ENCODE measurements at places on chromosomes 4 and X. TPM values are rescaled to one million over a fixed set of nuclear protein-coding genes. Genes with fewer than 3 reads are reported as not detected.
A peak's percentile ranks its signal among the peaks of the same experiment; 100 is the strongest.

DNA sequence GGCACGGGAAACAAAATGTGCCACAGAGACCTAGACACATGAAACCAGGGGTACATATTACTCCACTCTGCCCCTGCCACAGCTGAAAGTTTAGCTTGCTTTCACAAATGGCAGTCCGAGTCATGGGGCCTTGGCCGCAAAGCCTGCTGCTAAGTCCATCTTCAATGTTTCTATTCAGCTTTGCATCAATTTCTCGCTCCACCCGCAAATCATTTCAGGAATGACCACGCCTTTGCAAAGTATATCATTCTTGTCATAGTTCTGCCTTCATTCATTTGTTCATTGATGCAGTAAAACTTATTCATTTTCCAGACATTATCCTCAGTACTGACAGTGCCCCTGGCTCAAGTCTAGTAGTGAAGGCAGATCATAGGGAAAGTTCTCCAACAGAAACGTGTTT, 9.5 kb downstream of the PLAC8 start:
- no peak for DNase-seq
- H3K27ac ChIP-seq: no peak overlapping the region
- H3K27me3 ChIP-seq: no peaks in the 10 kb centered on the region
- no peak overlapping the region for H3K4me3 ChIP-seq
- H3K36me3 ChIP-seq: peaks cover 36% of the 10 kb centered on the region

DNA sequence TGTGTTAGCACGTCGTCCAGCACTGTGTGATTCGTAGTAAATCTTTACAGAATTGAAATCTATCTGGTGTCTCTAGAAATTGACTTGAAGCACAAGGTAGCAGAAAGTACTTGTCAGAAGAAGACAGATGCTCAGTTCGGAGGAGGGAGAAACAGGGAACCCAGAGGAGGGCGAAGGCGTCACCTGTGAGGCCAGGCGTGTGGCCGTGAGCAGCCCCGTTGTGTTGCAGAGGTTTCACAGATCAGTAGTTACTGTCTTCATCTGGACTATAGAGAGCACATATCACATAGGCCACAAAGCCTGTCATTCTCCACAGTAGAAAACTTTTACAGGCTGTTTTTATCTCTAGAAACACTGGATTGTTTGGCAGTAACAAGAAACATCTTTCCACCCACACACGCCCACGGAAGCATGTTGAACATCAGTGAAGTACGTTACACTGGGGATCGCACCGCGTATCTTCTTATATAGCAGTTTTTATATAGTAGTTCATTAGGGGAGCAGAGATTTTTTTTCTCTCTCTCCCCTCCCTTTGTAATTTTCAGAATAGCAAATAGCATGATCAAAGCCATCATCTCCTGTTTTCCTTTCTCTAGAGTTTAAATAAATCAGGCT, 48.1 kb upstream of the TLR3 start:
- no peaks in the 10 kb centered on the region for H3K27me3 ChIP-seq
- no peaks in the 10 kb centered on the region for H3K4me1 ChIP-seq
- DNase-seq: no peak

DNA sequence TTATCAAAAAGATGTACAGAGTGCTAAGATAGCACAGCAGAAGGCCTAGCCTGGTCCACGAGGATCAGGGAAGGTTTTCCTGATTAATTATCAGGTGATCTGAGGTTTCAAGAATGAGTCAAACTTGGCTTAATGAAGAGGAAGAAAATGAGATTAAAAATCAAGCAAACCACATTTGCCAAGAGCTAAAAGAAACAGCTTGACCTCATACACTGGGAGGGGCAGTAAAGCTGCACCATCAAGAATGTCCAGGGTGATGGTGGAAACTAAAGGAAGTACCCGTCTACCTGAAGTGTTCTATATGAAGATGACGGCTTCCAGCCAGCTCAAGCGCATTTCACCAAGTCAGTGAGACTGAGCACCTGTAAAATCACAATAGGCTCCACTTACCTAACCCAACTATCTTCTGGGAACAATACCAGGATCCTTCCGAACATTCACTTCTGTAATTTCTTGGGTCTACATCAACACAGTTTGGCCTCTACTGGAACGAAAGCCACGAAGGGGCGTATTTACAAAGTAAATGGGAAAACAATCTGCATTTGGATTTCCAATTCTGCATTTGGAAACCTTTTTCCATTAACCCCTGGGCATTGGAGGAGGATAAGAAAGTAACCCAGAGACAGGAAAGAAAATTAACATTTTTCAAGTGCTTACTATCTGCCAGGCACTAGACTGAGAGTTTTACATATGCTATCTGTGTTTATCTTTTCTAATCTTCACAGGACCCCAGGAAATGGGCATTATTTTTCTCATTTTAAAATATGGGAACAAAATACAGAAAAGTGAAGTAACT, 114.0 kb upstream of the DCLK2 start:
- H3K27me3 ChIP-seq: no peaks in the 10 kb centered on the region
- H3K4me1 ChIP-seq: no peaks in the 10 kb centered on the region
- no peak for DNase-seq
- H3K4me3 ChIP-seq: no peak overlapping the region
- H3K27ac ChIP-seq: no peak overlapping the region
- H3K36me3 ChIP-seq: no peaks in the 10 kb centered on the region

GRCh38 chr4:27357283-27357682, 496.6 kb downstream of the STIM2 start:
- no peaks in the 10 kb centered on the region for H3K36me3 ChIP-seq
- no peaks in the 10 kb centered on the region for H3K4me1 ChIP-seq
- no peak overlapping the region for H3K27ac ChIP-seq
- no peak for DNase-seq

- DNase-seq: no peak
- H3K36me3 ChIP-seq: no peaks in the 10 kb centered on the region
- H3K4me3 ChIP-seq: no peak overlapping the region
- no peak overlapping the region for H3K27ac ChIP-seq
- H3K4me1 ChIP-seq: no peaks in the 10 kb centered on the region
Measured at GRCh38 chrX:13373431-13374187, 53.8 kb upstream of the ATXN3L start.

GRID2 gene
- polyA plus RNA-seq: 0.21 TPM

GRCh38 chrX:42680666-42681065, 97.3 kb downstream of the PPP1R2C start:
- H3K4me1 ChIP-seq: no peaks in the 10 kb centered on the region
- DNase-seq: no peak
- no peak overlapping the region for H3K4me3 ChIP-seq
- peak overlapping the region; percentile 67 for H3K27ac ChIP-seq

CHIC2 gene
- 20.7 TPM for polyA plus RNA-seq

PROM1 gene
- polyA plus RNA-seq: 1.1 TPM

DNA sequence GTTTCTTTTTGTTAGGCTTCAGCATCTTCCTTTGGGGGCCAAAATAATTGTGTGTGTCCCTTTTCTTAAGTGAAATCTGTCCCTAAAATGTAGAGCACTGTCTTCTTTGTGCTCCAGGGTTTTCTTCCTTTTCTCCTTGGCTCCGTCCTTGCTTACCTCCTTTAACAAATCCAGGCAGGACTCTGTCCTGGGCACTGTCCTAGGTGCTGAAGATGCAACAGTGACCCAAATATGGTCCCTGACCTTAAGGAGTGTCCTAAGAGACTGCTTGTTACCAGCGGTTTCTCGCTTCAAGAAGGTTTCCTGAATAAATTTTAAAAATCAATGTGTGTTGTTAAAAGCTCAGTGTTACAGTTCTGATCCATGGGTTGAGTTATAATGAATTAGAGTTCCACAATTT, 471.8 kb downstream of the KCNIP4 start:
- H3K36me3 ChIP-seq: no peaks in the 10 kb centered on the region
- H3K4me1 ChIP-seq: no peaks in the 10 kb centered on the region
- H3K4me3 ChIP-seq: no peak overlapping the region
